ENCODE measurements at places on chromosomes 1 and 21. TPM values are rescaled to one million over a fixed set of nuclear protein-coding genes. Genes with fewer than 3 reads are reported as not detected.

The LCE2B gene
- not detected for total RNA-seq

The SLC26A9 gene
- 0.13 TPM for total RNA-seq

DNA sequence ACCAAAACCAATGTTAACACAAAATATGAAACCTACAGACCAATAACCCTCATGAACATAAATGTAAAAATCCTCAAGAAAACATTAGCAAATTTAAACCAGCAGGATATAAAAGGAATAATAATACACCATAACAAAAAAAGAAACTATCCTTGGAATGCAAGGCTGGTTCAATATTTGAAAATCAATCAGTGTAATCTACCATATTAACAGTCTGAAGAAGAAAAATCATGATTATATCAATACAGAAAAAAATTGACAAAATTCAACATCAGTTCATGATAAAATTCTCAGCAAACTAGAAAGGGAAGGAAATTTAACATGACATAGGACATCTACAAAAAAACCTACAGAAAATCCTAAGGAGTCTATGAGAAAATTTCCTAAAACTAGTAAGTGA is 19.8 kb downstream of the PRMT2 start:
- no peaks in the 10 kb centered on the region for H3K36me3 ChIP-seq
- no peak for DNase-seq
- no peaks in the 10 kb centered on the region for H3K4me1 ChIP-seq

- no peaks in the 10 kb centered on the region for H3K4me1 ChIP-seq
- DNase-seq = no peak
- no peak overlapping the region for H3K4me3 ChIP-seq
- no peaks in the 10 kb centered on the region for H3K27me3 ChIP-seq
Measured at GRCh38 chr1:159951016-159951415, 3.0 kb downstream of the SLAMF9 start.

GRCh38 chr1:227449051-227449450 is 114.3 kb upstream of the ZNF678 start:
- no peak for DNase-seq
- H3K27ac ChIP-seq = no peak overlapping the region
- H3K4me3 ChIP-seq = no peak overlapping the region
- H3K4me1 ChIP-seq = no peaks in the 10 kb centered on the region

- DNase-seq = no peak
- H3K36me3 ChIP-seq = no peaks in the 10 kb centered on the region
- no peaks in the 10 kb centered on the region for H3K4me1 ChIP-seq
- H3K27ac ChIP-seq = no peak within 1 kb of the TSS
Measured at GRCh38 chr1:150720703-150721102, at the start of gene HORMAD1. Gene HORMAD1 (minus strand): TSS chr1:150720895. CDS start chr1:150719505, 1,390 bp downstream.

DNA sequence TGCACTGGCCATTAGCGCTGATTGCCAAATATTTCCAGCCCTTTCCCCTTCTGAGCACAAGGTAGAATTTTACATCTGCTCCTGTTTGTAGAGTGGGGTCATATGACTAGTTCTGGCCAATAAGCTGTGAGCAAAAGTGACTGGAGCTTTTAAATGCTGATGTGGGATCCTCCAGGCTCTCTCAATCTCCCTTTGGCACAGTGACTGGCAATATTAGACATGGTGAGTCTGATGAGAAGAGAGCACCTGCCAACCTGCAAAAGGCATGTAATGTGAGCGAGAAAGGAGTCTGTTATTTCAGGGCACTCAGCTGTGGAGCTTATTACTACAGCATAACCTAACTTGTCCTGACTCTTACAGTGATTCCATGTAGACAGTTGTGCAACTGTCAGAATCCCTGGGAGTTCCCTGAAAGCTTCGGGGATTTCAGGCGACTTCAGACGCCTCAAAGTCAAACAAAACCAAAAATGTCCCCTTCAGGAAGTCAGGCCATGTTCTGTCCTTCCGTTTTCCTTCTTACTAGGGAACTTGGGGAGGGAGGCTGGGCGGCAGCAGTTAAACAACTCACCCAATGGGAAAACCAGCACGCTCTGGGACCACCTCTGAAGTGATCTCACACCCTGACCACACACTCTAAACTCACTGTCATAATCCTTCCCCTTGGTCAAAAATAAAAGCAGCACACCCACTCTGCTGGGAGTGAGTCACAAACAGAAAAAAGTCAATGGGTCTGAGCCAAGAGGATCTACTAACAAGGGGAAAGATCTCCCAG is 3.6 kb upstream of the RASSF5 start:
- no peak overlapping the region for H3K27ac ChIP-seq
- no peaks in the 10 kb centered on the region for H3K27me3 ChIP-seq
- H3K4me3 ChIP-seq = no peak overlapping the region
- no peaks in the 10 kb centered on the region for H3K36me3 ChIP-seq

DNA sequence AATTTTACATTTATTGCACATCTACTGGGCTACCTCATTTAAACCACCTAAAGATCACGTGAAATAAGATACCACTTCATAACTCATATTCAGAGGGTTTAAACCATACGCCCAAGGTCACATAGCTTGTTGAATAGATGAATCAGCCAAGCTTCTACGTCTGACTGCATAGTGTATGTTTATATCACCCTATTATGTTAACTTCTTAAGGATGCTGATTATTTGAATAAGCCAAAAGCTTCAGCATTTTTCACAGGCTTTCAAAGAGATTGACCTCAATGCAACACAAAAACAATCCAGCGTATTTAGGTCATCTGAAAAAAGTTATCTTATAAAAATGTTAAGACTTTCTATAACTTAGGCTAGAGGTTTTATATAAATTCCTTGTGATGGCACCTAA is 373.8 kb downstream of the TGFB2 start:
- no peak for DNase-seq
- H3K27me3 ChIP-seq = no peaks in the 10 kb centered on the region
- no peaks in the 10 kb centered on the region for H3K4me1 ChIP-seq
- H3K4me3 ChIP-seq = no peak overlapping the region
- no peaks in the 10 kb centered on the region for H3K36me3 ChIP-seq

DNA sequence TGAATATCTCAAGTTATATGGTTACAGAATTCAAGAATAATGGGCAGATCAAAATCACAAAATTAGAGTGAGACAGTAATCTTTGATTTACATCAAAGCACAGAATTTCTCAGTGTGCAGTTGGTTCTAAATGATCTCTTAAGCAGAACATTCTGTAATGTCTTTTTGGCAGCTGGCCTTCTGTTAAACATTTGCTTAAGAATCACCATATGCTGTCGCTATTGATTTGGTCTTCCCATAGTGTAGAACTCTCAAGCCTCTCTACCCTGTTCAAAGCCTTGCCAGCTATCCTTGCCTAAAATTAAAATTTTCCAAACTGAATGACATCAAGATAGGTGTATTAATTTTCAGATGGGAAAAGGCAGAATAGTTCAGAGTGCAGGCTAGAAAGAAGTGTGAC is 38.9 kb upstream of the ERO1B start:
- H3K4me3 ChIP-seq = no peak overlapping the region
- no peaks in the 10 kb centered on the region for H3K36me3 ChIP-seq
- no peaks in the 10 kb centered on the region for H3K4me1 ChIP-seq
- H3K27ac ChIP-seq = no peak overlapping the region
- no peak for DNase-seq
